ENCODE measurements at places on chromosomes 3 and 15.

DNA sequence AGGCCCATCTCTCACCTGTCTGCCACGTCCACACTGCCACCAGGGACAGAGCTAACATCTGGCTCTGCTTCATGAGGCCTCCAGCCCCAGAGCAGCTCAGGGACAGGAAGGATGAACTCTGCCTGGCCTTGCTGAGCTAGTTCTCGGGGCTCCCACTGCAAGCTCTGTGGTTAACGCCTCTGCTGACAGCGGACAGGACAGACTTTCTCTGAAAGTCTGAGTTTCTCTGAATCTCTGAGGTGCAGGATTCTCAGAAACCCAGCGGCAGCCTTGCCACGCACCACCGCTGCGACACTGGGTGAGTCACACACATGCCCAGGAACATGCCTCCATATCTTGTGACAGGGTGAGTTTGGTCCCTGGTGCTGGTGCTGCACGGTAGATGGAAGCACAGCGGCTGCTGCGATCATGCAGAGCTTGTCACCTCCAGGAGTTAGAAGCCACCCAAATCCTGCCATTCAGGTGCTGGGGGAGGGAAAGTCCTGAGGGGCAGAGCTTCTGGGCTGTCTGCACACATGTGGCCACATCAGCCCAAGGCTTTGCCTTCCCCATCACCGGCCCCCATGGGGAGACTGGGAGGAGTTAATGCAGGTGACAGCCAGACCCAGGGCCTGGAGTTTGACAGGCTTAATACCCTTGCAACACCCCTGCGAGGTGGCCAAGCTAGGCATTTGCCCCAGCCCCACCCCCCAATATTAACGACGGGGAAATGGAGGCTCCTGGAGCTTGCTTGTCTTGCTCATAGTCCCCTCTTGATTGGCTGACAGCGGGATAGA, 267.0 kb downstream of the PLCL2 start:
- peak; percentile 61 for DNase-seq

GRCh38 chr3:110495201-110495927, 576.3 kb upstream of the NECTIN3 start:
- DNase-seq, result no peak

DNA sequence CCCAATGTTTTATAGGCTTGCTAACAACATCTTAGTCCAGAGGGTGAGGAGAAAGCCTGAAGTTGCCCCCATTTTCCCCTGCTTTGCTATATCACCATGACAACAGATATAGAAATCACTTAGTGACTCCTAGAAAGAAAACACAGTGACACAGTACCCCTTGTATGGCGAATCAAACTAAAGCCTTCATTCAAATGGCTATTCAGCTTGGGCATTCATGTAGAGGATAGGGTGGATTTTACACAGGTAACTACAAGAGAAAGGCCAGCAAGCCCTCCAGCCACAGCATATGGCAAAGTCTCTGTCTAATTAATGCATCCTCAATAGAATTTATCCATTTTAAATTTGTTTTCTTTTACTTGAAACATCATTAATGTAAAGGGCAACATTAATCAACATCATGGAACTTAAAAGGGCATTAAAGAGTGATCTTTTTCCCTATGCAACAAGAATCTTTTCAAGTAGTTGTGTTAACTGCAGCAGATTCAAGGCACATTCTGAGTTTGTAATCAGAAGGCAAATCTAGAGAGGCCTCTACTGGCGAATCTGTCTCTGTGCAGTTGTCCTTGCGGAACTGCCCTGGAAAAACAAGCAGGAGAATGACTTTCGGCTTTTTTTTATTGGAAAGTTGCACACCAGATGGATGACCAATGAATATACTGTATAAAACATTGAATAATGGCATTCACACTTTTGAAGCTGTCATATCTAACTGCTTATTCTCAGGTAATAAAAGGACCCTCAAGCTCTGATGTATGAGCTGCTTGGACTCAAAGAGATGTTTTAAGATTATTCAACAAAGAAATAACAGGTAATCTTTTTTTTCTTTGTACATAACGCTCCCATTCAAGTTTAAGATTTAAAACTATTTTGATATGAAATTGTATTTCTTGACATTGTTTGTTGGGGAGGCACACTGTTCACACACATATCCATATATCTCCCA, 621.7 kb upstream of the AGTR1 start:
- DNase-seq, result no peak

- no peak for DNase-seq
These were observed 145.9 kb downstream of the RORA start for GRCh38 chr15:61083081-61083787.

DNA sequence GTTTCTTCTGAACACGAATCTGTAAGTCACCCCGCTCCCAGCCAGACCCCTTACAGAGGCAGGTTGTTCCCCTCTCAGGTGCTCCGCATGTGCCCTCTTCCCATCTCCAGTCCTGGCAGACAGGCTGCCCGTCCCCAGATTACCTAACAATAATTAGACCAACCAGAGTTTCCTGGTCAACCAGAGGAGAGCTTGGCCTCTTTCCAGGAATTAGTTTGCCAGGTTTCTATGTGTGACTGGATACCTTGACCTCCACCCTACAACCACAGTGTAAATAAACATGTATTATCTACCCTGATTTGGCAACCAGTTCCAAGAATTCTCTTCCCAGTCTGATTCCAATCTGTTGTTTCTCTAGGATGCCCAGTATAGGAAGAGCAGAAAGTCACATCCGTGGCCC, 178.0 kb upstream of the UMPS start:
- no peak for DNase-seq

GRCh38 chr3:64149886-64150285, 75.4 kb downstream of the PRICKLE2 start:
- DNase-seq, result no peak

- no peak for DNase-seq
These were observed 4.0 kb downstream of the NPTN start for GRCh38 chr15:73628976-73629797.

- DNase-seq, result no peak
These were observed 34.7 kb downstream of the ZNF445 start for GRCh38 chr3:44442596-44443309.

GRCh38 chr3:133927540-133928066, 31.9 kb upstream of the RAB6B start:
- peak; percentile 59 for DNase-seq

GRCh38 chr15:100105101-100105500, 236.7 kb downstream of the ADAMTS17 start:
- no peak for DNase-seq

DNA sequence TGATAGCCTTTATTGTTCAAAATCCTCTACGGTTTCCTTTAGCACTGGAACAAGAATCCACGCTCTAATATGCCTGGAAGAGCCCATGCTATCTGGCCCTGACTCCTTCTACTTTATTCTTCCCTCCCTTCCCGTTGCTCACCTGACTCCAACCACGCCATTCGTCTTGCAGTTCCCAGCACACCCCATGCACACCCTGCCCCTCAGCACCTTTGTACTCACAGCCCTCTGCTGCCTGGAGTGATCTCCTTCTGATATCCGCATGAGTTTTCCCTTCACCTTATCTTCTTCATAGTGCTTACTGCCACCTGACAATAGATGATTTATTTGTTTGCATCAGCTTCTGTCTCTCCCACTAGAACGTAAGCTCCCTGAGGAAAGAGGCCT, 16.6 kb upstream of the BCL2A1 start:
- no peak for DNase-seq

- DNase-seq, result no peak
These were observed 68.9 kb upstream of the STXBP5L start for GRCh38 chr3:120839120-120839519.

DNA sequence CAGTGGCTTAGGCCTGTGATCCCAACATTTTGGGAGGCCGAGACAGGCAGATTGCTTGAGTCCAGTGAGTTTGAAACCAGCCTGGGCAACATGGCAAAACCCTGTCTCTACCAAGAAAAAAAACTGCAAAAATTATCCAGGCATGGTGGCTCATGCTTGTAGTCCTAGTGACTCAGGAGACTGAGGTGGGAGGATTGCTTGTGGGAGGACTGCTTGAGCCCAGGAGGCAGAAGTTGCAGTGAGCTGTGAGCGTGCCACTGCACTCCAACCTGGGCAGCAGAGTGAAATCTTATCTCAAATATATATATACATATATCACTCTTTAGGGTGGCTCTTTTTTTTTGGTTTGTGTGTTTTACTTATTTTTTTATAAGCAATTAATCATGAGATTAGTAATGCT, 83.7 kb upstream of the WDR72 start:
- DNase-seq, result no peak

GRCh38 chr3:11956781-11957180, 47.4 kb upstream of the SYN2 start:
- DNase-seq, result no peak

DNA sequence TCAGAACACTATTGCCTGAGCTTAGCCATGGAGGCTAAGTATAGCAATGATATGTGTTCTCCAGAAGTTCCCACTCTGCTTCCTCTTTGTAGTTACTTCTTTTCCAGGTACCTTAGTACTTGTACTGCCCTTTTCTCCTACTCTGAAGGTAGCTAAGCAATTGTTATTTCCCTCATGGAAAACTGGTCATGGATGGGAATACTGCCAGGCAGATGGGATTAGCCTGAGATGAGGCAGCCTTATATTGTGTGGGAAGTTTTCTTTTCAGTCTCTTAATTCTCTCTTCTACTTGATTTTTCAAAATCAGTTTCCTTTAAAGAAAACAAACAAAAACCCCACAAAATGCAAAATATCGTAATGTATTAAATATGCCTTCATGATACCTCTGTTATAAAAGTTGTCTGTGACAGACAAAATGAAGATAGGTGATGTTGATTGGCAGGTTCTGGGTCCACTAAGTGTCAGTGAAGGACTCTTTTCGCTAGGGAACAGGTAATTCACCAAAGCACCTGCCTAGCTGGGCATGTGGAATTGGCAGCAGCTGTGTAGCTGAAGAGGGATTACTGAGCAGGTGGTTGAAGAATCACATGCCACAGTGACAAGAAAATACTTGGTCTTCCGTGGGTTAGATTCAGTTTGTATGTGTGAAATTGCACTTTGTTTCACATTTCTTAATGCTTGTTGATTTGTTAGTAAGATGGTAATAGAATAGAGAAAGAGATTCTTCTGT, 4.1 kb downstream of the ZNF609 start:
- no peak for DNase-seq

- DNase-seq, result no peak
These were observed 7.9 kb upstream of the PIK3CB start for GRCh38 chr3:138842483-138843188.

DNA sequence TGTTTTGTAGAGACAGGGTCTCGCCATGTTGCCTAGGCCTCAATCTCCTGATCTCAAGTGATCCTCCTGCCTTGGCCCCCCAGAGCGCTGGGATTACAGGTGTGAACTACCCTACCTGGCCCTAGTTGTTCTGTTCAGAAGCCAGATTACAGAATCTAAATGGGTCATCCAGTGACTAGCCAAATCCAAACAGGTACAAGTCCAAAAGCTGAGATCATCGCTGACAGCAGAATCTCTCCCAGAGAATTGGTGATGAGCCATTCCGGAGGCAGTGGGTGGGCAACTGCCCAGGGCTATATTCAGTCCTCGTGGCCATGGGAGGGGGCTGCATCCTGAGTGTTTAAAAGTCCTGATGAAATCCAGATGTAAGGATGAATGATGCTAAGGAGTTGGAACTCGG, 47.5 kb upstream of the SEMA4B start:
- DNase-seq, result no peak

DNA sequence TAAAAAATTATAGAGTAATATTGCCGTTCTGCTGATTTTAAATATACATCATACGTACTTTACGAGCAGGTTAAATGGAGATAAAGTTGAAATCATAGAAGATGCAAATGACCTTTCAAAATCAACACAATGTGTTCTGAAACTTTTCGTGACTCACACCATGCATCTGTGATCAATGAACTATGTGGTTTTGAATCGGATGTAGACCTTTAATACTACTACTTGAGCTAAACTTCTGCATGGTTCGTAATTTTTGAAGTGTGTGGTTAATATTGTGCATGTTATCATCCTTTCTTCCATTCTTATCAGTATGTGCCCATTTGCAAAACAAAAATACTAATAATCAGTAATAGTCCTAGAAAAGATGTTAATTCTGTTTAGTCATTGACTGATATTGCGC, 58.9 kb downstream of the GASK1A start:
- DNase-seq, result no peak

DNA sequence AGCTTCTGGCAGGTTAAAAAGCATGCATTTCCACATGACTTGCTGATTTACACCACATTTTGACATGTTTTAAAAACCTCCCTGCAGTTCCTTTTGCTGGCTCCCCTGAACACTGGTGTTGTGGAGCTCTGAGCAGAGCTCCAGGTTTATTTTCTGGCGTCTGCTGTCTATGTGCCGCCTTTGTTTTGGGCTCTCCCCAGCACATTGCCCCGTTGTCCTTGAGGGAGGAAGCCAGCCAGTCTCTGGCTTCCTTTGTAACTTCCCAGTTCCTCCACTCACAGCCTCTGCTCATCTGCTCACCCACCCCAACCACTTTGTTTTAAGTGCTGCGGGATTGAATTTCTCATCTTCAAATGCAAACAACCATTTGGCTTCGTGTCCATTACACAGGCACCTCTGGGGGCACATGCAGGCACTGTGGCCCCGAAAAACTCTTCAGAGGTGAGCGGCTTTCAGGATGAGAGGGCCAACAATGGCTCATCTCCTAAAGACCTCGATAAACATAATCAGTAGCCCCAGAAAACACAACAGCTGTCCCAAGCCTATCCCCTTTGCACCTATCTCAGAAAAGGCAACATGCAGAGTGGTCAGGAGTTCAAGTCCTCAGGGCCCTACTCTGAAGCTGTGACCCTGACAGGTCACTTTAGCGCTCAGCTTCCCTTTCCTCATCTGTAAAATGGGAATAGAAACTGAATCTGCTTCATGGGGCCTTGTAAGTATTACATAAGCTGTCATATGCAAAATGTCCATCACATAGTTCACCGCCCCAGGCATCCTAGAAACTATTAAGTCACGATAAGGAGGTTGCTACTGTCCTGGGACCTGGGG, 1.3 kb upstream of the MEF2A start:
- no peak for DNase-seq

DNA sequence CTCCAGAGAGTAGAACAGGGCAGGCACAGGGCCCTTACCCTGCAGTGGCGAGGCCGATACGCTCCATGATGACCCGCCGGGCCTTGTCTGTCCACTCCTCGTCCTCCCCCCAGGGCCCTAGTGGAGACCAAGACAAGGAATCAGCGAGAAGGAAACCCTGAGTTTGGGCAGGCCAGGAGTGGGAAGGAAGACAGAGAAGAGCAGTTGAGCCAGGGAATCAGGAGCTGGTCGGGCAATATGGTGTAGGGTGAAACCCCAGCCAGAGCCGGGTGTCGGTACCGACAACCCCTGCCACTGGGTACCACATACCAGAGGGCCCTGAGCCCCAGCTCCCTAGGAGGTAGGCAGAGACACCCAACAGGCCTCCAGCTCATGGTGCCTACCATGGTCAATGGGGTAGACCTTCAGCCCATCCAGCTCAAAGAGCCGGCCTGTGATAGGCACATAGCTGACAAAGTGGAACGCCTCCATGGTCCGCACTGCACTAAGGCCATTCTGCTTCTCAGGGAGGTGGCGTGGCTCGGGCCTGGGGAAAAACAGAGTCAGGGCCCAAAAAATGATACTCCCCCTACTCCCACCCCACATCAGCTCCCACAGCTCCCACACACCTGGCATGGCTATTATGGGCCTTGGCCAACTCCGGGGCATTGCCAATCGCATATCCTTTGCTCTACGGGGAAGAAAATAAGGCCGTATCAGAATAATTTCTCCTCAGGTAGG, 38.0 kb downstream of the SEMA3G start:
- no peak for DNase-seq

All from stimulated activated CD8-positive, alpha-beta memory T cell treated with anti-CD3 and anti-CD28 coated beads, Interleukin-4, amount 100 ng/mL, for 1 hour (primary cell).